Hindlimb muscle (tissue), 1 donor: ENCODE measurements at places on chromosomes 12 and 14.

DNA sequence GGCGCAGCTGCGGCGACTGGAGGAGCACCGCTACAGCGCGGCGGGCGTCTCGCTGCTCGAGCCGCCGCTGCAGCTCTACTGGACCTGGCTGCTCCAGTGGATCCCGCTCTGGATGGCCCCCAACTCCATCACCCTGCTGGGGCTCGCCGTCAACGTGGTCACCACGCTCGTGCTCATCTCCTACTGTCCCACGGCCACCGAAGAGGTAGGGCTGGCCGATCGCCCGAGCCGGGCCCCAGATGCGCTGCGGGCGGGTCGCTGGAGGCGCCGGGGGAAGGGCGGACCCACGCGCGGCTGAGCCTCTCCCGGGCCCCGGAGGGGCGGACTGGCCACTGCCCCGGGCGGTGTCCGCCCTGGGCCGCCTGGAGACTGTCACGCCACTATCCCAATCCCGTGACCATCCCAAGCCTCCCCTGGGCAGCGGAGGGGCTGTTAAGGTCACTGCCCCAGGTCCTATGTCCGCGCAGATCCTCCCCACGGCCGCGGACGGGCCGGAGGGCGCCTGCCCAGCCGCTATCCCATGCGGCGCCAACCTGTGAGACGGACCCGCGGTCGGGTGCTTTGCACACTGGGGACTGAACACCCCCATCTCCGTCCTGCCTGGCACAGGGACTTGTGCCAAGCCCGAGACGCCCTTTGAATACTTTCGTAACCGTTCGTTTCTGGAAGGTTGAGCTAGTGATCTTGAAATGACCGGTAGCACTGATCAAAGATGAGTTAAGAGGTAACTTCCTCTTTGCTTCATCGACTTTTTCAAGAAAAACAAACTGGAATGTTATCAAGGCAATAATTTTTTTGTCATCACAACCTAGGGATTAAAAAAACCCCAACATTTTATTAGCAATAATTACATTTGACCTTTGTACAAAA lies 725 bp downstream of the CHPT1 start:
- DNase-seq, result peak; percentile 33

DNA sequence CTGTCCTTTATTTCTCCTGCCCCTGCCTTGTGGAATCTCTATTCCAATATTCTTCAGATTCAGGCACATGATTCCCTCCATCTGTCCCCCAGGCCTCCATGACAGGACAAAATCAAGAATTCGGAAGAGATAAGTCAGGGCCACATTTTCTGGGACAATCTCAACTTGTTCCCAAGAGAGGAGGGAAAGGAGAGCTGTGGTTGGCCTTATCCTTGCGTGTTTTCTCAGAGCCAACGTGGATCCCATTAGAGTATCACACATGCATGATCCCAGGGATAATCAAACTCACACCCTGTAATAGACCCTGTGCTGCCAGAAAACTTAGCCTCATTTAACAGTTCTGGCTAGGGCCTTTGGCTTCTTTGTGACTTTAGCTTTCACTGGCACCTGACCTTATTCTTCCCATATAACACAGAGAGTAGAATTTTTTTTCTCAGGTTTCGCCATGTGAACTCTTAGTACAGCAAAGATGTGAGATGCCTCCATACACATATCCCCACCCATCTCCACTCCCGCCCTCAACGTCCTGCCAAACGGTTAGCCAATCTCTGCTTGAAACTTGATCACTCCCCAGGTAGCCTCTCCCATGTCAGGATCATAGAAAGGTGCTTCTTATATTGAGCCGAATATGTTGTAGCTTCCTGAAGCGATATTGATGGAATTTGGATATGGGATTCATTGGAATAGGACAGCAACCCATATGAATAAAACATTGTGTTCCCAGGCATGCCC lies 6.7 kb upstream of the KRT1 start:
- no peak for DNase-seq

GRCh38 chr12:6058481-6059161 lies 65.8 kb downstream of the VWF start:
- no peak for DNase-seq

GRCh38 chr14:85762526-85762925 lies 232.6 kb downstream of the FLRT2 start:
- peak; percentile 13 for DNase-seq

DNA sequence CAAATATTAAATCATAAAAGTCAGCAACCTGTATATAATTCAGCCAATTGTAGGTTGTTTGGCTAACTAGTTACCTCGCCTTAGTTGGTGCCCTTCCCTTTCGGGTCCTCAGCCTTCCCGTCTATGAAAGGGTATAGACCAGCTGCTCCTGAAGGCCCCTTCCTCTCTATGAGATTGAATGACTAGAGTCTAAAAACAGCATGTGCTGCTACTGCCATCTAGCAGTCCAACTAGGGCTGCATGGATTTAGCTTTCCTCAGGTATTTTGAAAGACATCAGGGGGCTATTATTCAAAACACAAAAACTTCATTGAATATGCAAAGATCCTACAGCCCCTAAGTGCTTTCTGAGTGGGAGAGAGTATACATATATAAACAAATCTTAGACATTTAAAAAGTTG lies 37.0 kb upstream of the TMEM263 start:
- DNase-seq, result no peak

- no peak for DNase-seq
These were observed 168.0 kb downstream of the NTS start for GRCh38 chr12:86042062-86042461.

DNA sequence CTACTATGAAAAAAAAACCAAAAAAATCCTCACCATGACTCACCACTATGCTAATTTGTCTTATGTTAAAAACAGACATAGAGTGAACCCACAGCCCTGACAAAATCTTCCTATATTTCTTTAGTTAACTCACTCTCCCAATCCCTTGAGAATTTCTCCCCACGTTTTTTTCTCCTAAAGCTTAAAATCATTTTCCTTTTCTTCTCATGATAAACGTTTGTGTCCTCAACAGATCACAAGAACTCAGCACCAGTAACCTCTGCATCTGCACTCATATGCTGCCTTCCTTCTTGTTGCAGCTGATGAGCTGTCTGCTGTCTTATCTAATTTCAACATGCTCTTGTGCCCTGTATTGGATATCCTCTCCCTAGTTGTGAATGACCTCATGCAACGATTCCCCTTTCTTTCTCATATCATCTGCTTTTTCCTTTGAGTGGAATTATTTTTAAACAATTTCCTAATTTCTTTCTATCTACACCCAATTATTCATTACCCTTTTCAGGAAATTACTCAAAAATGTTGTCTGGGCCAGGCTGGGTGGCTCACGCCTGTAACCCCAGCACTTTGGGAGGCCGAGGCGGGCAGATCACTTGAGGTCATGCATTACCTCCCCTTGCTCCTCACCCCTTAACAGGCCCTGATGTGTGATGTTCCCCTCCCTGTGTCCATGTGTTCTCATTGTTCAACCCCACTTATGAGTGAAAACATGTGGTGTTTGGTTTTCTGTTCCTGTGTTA lies 427.5 kb upstream of the MGAT4C start:
- no peak for DNase-seq

- DNase-seq, result no peak
These were observed 182.1 kb downstream of the CAPZA3 start for GRCh38 chr12:18919871-18920511.

DNA sequence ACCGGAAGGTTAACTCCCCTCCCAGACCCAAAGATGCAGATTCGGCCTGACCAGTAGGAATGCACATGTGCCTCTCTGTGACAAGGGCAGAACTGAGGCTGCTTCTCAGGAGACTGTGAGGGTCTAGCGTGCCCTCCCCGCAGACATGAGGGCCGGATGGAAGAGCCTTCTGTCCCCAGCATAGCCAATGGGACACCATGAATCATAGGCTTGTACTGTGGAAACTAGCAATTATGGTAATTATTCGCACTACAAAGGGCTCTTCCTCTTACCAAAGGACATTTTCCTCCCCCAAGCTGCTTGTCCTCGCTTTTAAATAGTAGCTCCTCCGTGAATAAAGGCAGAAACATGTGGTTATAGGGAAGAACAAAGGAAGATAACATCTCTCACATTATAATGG lies 6.2 kb downstream of the COA8 start:
- DNase-seq, result no peak

DNA sequence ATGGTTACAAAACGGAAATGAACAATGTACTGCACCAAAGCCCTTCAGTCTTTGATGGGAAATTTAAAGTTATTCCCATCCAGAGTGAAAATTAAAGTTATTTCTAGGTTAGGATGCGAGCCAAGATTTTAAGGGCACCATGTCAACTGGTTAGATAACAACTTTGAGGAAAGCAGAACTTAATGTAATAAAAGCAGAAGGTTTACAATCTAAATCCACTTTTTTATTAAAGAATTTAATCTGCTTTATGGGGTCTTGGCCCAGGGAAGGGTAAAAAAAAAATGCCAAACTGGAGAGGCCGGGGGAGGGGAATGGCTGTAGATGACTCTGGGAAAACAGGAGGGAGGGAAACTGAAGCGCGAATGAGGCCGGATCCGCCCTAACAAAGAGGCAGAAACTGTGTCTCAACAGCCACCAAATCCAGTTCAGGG lies 108.2 kb upstream of the ATF7IP start:
- DNase-seq, result no peak

GRCh38 chr12:87676731-87677130 lies 352.5 kb downstream of the C12orf50 start:
- no peak for DNase-seq

GRCh38 chr12:102406033-102406584 lies 74.3 kb downstream of the IGF1 start:
- DNase-seq, result peak; percentile 58

DNA sequence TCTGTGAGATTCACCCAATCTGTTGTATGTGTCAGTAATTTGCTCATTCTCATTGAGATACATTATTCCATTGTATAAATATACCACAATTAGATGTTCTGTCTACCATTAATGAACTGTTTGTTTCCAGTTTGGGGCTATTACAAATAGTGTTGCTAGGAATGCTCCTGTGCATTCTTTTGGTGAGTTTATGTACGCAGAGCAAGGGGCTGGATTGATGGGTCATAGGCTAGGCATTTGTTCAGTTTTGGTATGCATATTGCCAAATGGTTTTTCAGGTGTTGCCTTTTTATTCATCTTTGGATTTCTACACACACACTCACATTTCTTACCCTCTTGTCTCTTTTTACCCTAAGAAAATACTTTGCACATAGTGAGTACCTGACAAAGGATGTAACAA lies 93.4 kb downstream of the GPATCH2L start:
- DNase-seq, result no peak

DNA sequence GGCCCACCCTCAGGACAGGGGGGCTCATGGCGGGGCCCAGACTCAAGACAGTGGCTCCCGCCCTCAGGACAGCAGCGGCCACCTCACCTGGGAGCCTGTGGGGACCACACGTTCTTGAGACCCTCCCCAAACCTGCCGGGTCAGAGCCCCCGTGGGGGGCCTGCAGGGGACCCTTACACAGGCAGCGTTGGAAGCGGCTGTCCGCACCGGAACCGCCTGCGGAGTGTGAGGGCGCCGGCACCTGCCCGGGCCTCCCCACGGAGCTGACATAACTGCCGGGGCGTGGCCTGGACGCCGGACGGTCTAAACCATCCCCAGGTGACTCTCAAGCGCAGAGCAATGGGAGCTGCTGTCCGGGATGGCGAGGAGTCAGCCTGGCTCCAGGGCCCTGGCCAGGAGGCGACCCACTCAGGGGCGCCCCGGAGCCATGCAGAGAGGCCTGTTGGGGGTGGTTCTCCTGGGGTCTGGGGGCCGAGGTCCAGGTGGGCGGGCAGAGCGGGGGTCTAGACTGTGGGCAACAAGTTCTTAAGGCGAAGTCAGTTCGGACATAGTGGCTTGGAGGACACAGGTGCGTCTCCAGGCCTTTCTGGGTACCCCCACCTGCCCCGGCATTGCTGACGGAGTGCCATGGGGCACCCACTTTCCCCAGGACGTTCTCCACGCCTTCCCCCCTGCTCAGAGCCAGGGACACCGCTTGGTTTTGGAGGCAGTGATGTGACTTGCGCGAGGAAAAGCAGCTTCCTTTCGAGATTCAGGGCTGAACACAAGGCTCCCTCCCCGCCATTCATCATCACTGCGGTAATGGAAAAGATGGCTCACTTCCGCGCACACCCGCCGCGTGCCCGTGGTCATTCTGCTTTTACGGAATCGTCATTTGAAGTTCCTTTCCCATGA lies 23.2 kb downstream of the GALNT9 start:
- no peak for DNase-seq

DNA sequence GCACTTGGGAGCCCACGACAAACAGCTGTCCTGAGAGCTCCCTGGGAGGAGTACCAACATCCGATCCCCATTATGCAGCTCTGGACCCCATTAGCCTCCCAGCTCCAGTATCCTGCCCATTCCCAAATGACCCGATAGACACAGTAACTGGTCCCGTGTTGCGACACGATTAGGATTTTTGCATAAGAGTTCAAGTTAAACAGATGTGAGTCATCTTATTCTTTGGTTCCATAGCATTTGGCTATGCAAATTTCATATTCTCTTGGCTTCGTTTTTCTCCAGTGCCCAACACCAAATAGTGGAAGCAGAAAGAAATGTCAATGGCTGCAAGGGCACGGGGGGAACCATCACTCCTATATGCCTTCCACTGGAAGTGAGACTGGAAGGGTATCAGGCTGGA lies 43.0 kb upstream of the LRRC10 start:
- DNase-seq, result no peak

GRCh38 chr14:42027271-42027670 lies 420.6 kb downstream of the LRFN5 start:
- DNase-seq, result no peak

GRCh38 chr14:40599725-40600124 lies 1007.0 kb upstream of the LRFN5 start:
- no peak for DNase-seq

GRCh38 chr14:68660495-68660894 lies 132.4 kb downstream of the ZFP36L1 start:
- no peak for DNase-seq

- DNase-seq, result peak; percentile 17
These were observed 42.1 kb downstream of the B4GALNT3 start for GRCh38 chr12:501722-502447.

GRCh38 chr14:87066221-87066817 lies 926.7 kb downstream of the GALC start:
- no peak for DNase-seq

GRCh38 chr12:75798136-75798926 lies 233.2 kb downstream of the PHLDA1 start:
- no peak for DNase-seq

- DNase-seq, result no peak
These were observed 62.5 kb upstream of the RNU6-8 start for GRCh38 chr14:32265584-32265983.

DNA sequence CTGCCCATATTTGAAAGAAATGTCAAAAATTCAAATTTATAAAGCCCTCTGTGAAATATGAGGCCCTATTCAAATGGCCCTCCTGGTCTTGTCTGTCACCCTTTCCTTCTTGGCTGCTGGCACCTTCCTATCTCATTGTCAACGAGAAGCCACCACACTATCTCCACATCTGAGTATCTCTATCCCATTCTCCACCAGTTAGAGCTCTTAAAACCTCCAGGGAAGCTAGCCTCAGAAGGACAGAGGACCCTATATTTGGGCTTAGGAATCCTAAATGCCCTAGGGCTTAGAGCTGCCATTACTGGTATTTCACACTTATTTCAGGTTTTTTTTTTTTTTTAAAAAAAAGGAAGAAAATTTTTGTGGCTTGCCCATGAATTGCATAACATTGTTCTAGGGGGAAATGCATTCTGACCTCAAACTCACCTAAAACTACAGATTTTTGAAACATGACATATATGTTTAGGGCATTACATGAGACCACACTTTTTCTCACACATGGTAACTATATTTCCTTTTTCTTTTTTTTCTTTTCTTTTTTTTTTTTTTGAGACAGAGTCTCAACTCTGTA lies 25.0 kb downstream of the SLC25A21 start:
- no peak for DNase-seq

GRCh38 chr12:97748298-97748697 lies 285.7 kb downstream of the RMST start:
- DNase-seq, result no peak
